ENCODE measurements at places on chromosomes 5 and 9.

- no peaks in the 10 kb centered on the region for H3K36me3 ChIP-seq
- H3K4me1 ChIP-seq = no peaks in the 10 kb centered on the region
- no peaks in the 10 kb centered on the region for H3K27me3 ChIP-seq
- H3K4me3 ChIP-seq = no peak overlapping the region
- no peak overlapping the region for H3K27ac ChIP-seq
These were observed 419.5 kb upstream of the CTNND2 start for GRCh38 chr5:12323637-12324229.

DNA sequence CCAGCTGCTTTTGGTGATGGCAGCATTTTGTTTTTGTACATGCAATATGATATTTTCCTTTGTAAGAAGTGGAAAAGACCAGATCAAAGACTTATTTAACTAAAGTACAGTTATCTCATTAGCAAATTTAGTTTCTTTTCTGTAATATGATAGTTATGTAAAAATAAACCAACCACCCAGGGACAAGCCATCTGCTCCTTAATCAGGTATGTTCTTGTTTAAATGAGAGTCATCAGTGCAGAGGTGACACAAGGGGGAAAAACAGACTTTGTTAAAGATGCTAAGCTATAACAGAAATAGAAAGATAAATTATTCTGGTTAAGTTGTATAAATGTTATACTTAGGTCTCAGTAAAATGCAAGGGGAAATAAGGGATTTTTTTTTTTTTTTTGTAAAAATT, 805.7 kb upstream of the SEMA6A start:
- no peak overlapping the region for H3K27ac ChIP-seq
- H3K4me3 ChIP-seq = no peak overlapping the region
- no peaks in the 10 kb centered on the region for H3K4me1 ChIP-seq
- DNase-seq = no peak

- no peak for DNase-seq
- H3K27ac ChIP-seq = peak overlapping the region; percentile 9
- H3K4me3 ChIP-seq = no peak overlapping the region
- H3K4me1 ChIP-seq = peaks cover 17% of the 10 kb centered on the region
- no peaks in the 10 kb centered on the region for H3K27me3 ChIP-seq
These were observed 37.0 kb downstream of the MAMDC2 start for GRCh38 chr9:70080481-70081119.

DNA sequence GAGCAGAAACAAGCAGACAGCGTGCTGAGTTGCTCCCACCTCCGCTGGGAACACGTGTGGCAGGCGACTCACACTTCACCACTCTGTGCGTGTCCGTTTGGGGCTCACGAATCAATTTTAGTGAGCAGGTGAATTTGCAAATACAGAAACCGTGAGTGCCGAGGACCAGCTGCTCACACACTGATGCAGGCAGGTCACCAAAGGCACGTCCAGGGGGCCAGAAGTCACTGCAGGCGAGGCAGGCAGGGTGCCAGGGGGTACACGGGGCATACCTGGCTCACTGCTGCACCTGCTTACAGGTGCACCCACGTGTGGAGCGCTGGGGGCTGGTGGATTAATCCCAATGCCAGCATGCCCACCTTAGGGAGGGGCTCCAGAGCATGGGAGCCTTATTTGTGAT, 68.8 kb downstream of the ZNF354C start:
- no peaks in the 10 kb centered on the region for H3K27me3 ChIP-seq
- no peaks in the 10 kb centered on the region for H3K36me3 ChIP-seq
- no peak overlapping the region for H3K27ac ChIP-seq

DNA sequence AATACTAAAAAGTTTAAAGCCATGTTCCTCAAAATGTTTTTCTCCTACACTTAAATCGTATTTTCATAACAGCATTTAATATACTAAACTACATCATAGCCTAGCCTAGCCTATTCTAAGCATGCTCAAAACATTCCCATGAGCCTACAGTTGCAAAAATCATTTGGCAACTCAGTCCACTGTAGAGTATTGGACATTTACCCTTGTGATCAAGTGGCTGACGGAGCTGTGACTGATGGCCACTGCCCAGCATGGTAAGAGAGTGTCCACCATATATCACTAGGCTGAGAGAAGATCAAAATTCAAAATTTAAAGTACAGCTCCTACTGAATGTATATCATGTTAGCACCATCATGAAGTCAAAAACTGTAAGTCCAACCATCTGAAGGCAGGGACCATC, 30.9 kb downstream of the SEMA5A start:
- H3K4me1 ChIP-seq = peaks cover 8% of the 10 kb centered on the region
- no peak overlapping the region for H3K4me3 ChIP-seq
- no peaks in the 10 kb centered on the region for H3K27me3 ChIP-seq
- H3K27ac ChIP-seq = no peak overlapping the region
- DNase-seq = no peak
- H3K36me3 ChIP-seq = no peaks in the 10 kb centered on the region

DNA sequence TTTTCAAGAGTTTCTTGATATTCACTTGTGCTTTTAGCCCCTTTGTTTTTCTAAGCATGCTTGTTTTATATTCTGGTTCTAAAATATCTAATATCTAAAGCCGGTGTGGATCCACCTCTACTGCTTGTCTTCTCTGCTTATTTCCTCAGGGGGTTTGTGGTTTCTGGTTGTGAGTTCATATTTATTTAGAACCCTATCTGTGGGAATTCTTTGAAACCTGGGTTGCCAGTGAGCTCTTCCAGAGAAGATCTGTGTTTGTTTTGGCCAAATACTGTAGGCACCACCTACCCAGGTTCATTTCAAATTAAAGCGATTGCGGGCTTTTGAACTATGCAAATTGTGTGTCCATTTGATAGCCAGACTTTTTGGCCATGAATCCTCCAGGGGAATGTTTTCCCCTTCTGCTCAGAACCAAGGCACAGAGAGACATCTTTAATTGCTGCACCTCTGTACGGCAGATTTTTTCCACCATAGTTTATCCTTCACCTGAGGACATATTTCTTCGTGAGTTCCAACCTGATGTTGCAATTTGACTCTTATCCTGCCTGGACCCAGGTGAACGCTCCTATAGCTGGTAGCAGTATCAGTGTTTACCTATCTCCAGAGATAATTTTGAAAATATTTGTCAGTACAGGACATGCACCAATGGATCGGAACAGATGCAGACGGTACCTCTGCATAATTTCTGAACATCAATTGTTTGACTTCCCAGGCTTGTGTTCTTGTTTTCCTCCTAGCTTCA, 2.4 kb upstream of the ZBTB43 start:
- no peaks in the 10 kb centered on the region for H3K27me3 ChIP-seq
- H3K27ac ChIP-seq = no peak overlapping the region
- H3K4me3 ChIP-seq = no peak overlapping the region
- DNase-seq = no peak

DNA sequence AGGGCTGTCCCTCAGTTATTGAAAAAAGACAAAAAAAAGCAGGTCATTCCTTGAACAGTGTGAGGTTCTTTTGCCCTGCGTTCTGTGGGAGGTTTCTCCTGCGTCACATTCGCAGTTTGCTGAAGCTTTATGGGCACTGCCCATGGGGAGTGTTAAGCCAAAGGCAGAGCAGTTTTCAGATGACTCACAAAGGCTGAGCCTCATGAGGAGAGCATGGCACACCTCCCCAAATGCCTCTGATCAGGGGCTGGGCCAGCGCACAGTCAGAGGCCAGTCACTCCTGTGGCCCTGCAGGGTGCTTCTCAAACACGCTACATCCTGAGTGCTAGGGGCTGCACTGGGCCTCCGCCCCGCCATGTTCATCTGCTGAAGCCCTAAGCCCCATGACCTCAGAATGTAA, 38.4 kb downstream of the IRX1 start:
- no peaks in the 10 kb centered on the region for H3K4me1 ChIP-seq
- H3K27me3 ChIP-seq = no peaks in the 10 kb centered on the region
- no peak overlapping the region for H3K27ac ChIP-seq
- H3K4me3 ChIP-seq = no peak overlapping the region
- no peak for DNase-seq
- H3K36me3 ChIP-seq = no peaks in the 10 kb centered on the region

DNA sequence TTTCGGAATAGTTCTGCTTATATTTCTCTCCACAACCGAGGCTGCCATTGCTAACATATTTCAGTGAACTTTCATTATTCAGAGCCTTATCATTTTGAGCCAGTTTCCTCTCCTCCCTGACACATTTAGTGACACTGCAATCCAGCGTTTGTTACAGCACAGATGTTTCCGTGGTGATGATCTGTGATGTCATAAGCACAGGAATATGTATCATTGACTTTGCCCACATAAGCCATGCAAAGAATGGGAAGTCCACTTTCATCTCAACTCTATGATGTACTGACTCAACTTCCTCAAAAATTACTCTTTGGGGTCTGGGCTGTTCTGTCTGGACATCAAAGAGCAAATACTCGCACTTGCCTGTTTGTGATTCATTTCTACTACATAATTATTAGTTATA, 291.8 kb downstream of the EBF1 start:
- no peak overlapping the region for H3K4me3 ChIP-seq
- H3K36me3 ChIP-seq = no peaks in the 10 kb centered on the region
- no peak overlapping the region for H3K27ac ChIP-seq

GRCh38 chr9:8718121-8718725, 918.6 kb upstream of the DMAC1 start:
- no peak for DNase-seq
- no peaks in the 10 kb centered on the region for H3K27me3 ChIP-seq
- no peaks in the 10 kb centered on the region for H3K36me3 ChIP-seq
- no peaks in the 10 kb centered on the region for H3K4me1 ChIP-seq
- no peak overlapping the region for H3K27ac ChIP-seq

DNA sequence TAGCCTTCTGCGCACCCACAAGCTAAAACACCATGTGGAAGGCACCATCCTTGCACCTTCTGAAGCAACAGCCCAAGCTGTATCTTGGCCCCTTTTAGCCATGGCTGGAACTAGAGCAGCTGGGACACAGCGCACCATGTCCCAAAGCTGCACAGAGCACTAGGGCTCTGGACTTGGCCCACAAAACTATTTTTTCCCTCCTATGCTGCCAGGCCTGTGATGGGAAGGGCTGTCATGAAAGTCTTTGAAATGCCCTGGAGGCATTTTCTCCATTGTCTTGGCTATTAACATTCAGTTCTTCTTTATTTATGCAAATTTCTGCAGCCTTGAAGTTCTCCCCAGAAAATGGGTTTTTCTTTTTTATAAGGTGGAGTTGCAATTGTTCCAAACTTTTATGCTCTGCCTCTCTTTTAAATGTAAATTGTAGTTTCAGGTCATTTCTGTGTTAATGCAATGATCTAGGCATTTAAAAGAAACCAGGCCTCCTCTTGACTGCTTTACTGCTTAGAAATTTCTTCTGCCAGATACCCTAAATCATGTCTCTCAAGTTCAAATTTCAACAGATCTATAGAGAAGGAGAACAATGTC, 996.3 kb downstream of the TAF11L14 start:
- H3K4me1 ChIP-seq = no peaks in the 10 kb centered on the region
- H3K36me3 ChIP-seq = no peaks in the 10 kb centered on the region
- H3K4me3 ChIP-seq = no peak overlapping the region
- H3K27me3 ChIP-seq = no peaks in the 10 kb centered on the region
- H3K27ac ChIP-seq = no peak overlapping the region
- no peak for DNase-seq

DNA sequence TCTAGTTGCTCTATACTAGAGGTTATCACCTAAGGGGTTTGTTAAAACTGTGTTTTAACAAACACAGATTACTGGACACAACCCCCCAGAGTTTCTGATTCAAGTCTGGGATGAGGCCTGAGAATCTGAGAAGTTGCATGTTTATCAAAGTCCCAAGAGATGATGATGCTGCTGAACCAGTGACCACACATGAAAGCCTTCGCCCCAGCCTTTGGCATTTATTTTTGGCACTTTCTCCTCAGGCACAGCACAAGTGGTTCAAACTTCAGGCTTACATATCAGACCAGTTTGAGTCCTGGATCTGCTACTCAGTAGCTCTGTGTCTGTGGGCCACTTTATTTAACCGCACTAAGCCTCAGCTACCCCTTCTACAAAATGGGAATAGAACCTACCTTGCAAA, 407.2 kb upstream of the PIK3R1 start:
- no peak overlapping the region for H3K27ac ChIP-seq
- H3K4me1 ChIP-seq = no peaks in the 10 kb centered on the region
- no peak for DNase-seq
- H3K4me3 ChIP-seq = no peak overlapping the region
- H3K36me3 ChIP-seq = no peaks in the 10 kb centered on the region
- no peaks in the 10 kb centered on the region for H3K27me3 ChIP-seq

DNA sequence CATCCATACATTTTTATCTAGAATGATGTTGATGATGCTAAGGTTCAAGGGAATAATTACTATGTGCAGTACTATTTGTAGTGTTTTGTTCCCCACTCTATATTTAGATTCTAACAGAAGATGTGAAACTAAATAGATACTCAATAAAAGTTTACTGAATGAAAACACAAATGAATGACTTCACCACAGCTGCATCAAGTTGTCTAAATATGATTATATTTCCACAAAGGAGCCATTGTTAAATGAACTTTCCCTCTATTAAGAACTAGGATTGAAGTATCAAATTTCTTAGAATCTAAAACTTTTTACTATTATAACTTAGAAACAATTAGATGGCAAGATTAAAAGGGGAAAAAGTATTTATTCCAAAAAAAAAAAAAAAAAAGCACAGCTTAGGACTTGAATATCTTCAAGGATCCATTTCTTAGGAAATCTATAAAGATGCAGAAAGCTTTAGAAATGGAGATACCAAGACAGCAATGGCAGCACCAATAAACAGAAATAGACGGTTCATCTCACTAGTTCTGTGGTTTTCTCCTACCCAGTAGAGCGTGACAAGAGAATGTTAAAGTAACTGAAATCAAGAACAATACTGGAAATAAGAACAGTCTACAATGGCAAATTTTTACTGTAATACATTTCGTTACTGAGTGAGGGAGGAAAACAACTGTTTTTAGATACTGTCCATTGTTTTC, 347.6 kb downstream of the EBF1 start:
- H3K27ac ChIP-seq = no peak overlapping the region
- no peak for DNase-seq
- no peaks in the 10 kb centered on the region for H3K4me1 ChIP-seq
- H3K36me3 ChIP-seq = no peaks in the 10 kb centered on the region
- H3K4me3 ChIP-seq = no peak overlapping the region

DNA sequence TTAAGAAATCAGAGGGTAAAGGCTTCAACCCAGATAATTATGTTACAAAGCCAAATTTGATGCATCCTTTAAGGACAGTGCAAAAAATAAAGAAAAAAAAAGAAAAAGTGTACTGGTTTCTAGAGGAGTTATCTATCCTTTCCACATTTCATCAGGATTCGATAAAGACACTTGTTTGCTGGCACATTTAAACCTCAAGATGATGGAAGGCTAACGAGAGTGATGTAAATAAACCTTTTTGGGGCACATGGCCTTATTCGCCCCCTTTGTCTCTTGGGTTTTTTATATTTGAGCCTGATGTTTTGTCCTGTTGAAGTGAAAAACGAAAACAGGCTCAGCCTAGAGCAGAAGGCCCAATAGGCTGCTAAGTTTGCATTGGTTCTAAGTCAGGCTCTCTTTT, 416.5 kb downstream of the TAF11L14 start:
- no peak overlapping the region for H3K27ac ChIP-seq
- no peak overlapping the region for H3K4me3 ChIP-seq
- H3K27me3 ChIP-seq = no peaks in the 10 kb centered on the region
- peaks cover 4% of the 10 kb centered on the region for H3K4me1 ChIP-seq
- H3K36me3 ChIP-seq = no peaks in the 10 kb centered on the region

Measured in thyroid gland (tissue), 4 donors.